NCI-H82 (cell line): ENCODE measurements at places on chromosomes 11 and 22.

DNA sequence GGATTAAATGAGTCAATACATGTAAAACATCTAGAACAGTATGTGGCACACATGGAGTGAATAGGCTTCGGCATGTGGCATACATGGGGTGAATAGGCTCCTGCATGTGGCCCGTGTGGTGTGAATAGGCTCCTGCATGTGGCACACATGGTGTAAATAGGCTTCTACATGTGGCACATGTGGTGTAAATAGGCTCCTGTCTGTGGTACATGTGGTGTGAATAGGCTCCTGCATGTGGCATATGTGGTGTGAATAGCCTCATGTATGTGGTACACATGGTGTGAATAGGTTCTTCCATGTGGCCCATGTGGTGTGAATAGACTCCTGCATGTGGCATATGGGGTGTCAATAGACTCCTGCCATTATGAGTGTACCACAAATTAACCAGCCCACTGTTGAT is 219.1 kb upstream of the KIRREL3 start:
- no peak for DNase-seq

DNA sequence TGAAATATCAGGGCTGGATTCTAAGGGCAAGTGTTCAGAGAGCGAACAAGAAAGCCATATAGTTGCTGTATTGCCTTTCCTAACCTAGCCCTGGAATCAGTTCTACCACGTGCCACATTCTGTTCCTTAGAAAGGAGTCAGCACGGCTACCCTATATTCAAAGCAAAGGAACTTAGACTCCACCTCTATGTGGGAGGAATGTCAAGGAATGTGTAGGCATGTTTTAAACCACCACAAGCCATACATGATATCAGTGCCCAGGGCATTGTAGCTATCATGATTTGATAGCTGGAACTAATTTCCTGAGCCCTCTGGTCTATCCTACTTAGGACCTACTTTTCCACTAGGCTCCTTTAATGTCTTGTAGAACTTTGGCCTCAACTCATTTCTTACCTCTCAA is 2.5 kb upstream of the EIF4ENIF1 start:
- DNase-seq = no peak

GRCh38 chr11:15654451-15654850 is 539.7 kb downstream of the INSC start:
- DNase-seq = no peak

GRCh38 chr11:76047766-76048165 is 158.5 kb downstream of the WNT11 start:
- no peak for DNase-seq

DNA sequence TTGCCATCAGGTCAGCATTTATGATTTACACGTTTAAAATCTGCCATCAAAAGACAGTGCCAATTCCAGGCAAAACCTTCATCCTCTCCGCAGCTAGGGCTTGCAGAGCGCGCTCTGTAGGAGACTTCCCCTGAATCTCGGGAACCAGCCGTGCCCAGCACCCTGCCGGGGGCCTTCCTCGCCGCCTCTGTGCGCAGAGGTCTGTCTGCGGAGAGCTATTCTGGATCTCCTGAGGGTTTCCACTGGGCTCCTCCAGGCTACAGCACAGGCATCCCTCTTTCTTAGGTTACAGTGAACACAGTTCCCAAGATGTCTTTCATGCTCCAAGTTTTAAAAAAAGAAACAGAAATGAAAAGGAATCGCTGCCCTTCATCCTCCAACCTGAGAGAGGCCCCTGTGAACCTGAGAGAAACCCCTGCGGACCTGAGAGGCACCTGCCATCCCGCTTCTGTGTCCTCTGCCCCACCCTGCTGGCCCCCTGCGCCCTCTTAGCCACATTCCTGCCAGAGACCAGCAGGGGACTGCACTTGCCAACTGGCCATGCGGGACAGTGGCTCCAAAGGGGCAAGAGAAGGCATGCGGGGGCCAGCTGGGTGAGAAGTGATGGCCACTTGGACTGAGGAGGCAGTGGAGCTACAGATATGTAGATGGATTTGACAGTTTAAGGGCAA is 16.1 kb downstream of the TP53AIP1 start:
- DNase-seq = no peak

- DNase-seq = peak; percentile 54
These were observed 1.6 kb downstream of the MAML2 start for GRCh38 chr11:96341211-96342013.
